ENCODE measurements at places on chromosomes 5 and 9.
A peak's percentile ranks its signal among the peaks of the same experiment; 100 is the strongest.

GRCh38 chr5:180049185-180049548 lies 22.4 kb downstream of the RNF130 start:
- DNase-seq = no peak

DNA sequence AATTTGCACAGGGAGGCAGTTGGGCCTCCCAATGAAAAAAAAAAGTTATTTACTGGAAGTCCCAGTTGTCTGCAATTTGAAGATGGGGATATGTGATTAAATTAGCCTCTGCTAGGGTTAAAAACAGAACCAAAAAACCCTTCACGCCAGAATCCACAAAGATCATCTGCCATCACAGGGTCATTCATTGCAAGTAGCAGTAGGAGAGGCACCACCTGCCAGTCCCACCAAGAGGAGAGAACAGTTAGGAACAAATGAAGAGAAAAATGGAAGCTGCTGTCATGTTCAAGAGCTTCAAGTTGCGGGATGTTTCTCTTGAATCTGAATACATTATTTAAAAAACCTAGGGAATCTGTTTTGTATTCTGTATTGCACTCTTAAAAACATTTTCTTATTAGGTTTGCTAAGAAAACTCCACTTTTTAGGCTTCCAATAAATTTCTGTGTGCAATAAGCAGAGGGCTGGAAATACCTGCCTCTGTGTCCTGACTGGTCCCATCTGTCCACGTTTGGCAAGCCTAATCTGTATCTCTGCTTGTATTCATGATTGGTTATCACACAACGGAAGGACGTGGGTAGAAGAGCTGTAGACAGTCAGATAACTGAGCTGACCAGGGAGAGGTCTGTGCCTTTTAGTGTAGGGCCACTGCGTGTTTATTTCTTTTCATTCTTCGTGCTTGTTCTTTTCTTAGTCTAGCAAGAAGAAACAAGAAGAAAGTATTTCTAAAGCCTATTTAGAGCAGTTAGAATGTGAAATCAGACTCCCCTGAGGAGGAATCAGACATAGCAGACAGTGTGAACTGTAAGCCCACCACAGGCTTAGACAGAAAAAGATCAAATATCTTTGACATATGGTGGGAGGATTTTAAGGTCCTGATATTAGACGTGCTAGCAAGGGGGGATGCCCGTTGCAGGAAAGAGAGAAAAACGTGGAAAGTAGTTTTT lies 630.6 kb upstream of the SEMA6A start:
- no peak for DNase-seq

DNA sequence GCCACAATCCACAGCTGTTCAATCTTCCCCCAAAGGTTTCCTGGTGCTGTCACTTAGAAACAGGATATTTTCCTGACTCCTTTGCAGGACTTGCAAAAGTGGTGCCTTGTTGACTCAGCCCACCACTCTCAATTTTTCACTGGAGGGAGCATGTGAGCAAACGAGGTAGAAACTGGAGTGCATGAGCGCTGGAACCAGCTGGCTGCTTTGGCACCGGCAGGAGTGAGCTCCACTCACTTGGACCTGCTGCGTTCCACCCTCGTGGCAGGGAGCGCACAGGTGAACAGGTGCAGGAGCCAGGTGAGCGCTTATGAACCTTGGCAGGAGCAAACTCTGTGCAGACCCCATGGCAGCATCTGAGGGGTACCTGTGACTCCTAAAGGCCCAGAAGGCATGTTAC lies 364.1 kb upstream of the RORB start:
- DNase-seq = no peak

- no peak for DNase-seq
Observed at GRCh38 chr5:3429962-3430361, 165.7 kb upstream of the IRX1 start.

- no peak for DNase-seq
Observed at GRCh38 chr5:33282157-33282556, 158.6 kb upstream of the TARS1 start.

- no peak for DNase-seq
Observed at GRCh38 chr9:116147821-116148220, 5.8 kb upstream of the PAPPA start.

GRCh38 chr5:175202463-175203068 lies 241.4 kb downstream of the DRD1 start:
- DNase-seq = peak; percentile 77

- no peak for DNase-seq
Observed at GRCh38 chr5:125987677-125988255, 435.4 kb upstream of the GRAMD2B start.

DNA sequence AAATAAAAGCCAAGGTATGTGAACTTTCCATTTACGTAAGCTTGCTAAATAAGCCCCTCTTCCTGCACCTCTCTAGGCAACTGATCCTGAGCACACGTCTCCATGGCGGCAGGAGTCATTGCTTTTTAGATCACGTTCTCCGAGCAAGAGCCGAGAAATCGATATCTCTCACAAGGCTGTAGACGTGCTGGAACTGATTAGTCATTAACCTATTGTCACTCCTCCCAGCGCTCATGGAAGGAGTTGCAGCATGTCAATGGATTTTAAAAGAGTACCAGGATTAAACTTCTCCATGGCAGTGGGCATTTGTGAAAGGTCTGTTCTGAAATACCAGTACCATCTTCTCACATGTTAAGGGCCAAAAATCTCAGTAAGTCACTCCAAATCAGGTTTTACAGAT lies 4.7 kb upstream of the ADCY2 start:
- DNase-seq = peak; percentile 13

- no peak for DNase-seq
Observed at GRCh38 chr5:172791726-172792445, 20.9 kb upstream of the DUSP1 start.

DNA sequence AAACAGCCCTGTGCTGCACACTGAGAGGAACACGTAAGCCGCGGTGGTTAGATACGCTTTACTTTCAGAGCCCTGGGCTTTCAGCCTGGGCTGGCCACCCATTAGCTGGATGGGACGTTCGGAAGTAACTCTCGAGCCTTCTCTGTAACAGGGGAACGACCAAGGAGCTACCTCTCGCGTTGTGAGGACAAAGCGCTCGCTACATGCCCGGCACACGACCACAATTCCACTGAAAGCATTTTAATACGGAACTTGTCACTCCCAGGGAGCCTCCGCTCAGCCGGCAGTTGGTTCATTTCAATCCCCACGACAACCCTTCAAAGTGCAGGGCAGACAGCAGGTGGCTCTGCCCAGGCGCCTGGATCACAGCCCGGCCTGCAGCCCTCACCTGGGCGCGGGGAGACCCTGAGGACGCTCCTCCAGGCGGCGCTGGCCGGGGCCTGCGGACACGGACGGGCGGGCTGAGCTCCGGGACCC lies 368 bp downstream of the SURF1 start:
- no peak for DNase-seq

DNA sequence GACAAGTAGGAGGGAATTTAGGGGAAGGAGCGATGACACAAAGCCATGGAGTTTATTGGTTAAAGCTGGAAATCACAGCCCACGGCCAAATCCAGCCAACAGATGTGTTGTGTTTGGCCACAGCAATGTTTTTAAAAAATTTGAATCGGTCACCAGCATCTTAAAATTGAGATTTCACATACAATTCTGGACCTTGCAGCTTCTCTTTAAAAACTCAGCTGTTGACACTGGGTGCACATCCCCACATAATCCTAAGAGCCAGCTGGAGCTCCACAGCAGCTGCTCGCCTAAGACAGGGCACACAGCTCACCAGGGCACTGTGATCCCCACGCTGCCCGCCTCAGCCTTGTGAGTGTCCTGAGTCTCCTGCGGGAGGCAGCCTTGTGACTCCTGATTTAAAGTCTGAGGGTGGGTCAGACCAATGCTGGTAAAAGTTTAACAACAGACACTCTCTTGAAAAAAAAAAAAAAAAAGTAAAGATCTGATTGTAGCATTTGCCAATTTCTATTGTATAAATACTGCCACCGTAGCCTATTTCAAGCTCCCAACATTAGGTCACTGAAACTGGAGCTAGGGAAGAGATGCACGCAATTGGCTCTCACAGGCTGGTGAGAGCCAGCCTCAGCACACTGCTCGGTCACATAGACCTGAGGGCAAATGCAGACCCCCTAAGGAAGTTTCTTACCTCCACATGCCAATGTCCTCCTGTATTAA lies 124.8 kb downstream of the HSD17B3 start:
- no peak for DNase-seq

- no peak for DNase-seq
Observed at GRCh38 chr5:112210430-112211005, 208.6 kb downstream of the EPB41L4A start.

GRCh38 chr9:17021387-17021970 lies 113.4 kb upstream of the CNTLN start:
- no peak for DNase-seq

DNA sequence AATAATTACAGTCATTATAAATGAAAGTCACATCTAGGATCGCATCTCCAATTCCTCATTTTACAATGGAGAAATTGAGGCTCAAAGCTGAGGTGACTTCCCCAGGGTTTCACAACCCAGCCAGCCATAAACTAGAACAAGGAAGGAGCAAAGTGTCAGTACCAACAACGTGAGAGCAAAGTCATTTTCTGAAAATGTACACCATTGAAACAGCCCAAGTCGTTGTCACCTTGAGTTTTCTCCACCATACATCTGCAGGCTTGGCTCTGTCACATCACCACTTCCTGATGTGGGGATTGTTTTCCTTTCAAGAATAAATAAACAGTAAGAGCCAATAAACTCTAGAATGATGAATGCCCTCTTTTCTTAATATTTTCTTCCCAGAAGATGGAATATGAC lies 184.5 kb upstream of the PTGER4 start:
- DNase-seq = no peak

GRCh38 chr5:65190328-65191053 lies 291.2 kb downstream of the ADAMTS6 start:
- peak; percentile 91 for DNase-seq

All from HT1080 (cell line).